ENCODE measurements at places on chromosomes 5 and 9.

- DNase-seq = no peak
Measured at GRCh38 chr9:16754662-16755061, 115.8 kb downstream of the BNC2 start.

- no peak for DNase-seq
Measured at GRCh38 chr9:134420281-134420845, 94.1 kb downstream of the RXRA start.

- DNase-seq = no peak
Measured at GRCh38 chr9:133377721-133378216, 1.6 kb downstream of the STKLD1 start.

GRCh38 chr5:135160036-135160675 lies 126.1 kb upstream of the PITX1 start:
- DNase-seq = no peak

DNA sequence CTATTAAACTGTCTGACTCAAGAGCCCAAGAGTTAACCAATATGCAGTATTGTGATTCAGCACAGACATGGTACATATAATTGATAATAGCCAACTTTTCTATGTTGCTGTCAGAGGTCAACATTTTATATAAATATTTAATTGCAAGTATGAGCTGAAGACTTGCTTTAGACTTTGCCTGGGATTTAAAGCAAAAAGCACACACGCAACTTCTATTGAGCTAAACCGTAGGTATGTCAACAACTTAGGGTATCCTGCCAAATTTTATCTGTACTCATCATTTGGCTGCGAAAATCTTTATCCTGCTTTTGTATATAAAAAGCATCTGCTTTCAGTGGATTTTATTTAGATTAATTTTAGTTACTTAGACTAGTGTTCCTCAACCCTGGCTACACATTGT lies 27.4 kb downstream of the UHRF2 start:
- no peak for DNase-seq

DNA sequence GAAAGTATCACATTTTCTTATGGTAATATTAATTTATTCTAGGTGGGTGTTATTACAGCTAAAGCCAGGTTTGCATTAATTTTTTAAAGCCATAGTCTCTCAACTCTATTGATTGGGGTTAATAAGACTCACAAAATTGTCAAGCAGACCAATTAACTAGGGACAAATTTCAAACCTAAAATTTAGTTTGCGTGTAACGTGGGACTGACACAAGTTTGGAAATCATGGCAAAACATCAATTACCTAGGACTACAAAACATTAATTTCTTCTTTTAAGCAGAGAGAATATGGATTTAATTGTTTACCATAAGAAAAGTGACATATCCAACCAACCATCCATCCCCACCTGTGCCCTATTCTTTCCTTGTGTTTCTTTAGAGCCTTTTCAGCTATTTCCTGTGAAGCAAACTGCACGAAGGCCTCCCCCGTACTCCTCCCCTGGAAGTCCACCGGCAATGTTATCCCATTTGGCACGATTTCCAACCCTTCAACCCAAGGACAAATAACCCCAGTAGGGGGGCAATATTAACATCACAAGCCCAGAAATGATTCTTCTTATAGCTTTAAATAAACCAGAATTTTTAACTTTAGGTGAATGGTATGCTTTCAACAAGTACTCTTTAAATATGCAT lies 4.4 kb downstream of the HNRNPH1 start:
- DNase-seq = no peak

DNA sequence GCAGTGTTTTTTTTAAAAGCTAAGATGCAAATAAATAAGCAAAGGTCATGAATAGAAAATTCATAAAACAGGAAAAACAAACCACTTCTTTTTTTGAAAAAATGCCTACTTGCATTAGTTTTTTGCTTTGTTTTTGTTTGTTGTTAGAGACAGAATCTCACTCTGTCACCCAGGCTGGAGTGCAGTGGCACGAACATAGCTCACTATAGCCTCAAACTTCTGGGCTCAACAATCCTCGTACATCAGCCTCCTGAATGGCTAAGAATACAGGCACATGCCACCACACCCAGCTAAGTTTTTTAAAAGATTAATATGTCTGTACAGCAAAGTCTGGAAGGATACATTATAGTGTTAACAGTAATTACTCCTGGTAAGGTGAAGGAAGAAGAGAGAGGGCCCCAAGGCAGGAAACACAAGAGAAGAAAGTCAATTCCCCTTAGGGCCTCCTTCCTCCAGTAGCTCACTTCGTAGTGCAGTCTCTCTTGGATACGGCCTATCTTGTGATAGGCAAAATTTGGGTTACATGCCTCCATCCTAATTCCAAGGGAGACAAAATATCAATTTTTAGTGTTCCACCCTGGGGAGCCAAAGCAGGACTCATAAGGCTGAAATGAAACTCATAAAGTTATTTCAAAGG lies 15.3 kb downstream of the FAM169A start:
- DNase-seq = no peak

DNA sequence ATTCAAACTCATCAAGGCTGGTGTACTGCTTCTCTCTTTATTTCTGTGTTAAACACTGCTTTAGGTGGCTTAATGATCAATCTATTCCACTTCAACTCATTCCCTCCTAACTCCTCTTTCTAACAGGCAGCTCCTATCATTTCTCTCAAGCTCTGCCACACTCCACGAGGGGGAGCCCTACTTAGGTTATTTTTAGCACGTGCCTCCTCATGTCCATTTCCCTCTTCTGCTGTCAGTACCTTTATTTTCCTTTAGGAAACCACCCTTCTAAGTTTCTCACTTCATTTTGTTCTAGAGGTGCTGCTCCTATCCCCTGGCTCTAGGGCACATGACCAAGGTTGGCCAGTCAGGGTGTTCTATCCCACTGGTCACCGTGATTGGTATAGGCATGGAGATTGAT lies 6.7 kb upstream of the BRINP1 start:
- peak; percentile 43 for DNase-seq

GRCh38 chr9:131330814-131331600 lies 41.5 kb downstream of the PLPP7 start:
- no peak for DNase-seq

DNA sequence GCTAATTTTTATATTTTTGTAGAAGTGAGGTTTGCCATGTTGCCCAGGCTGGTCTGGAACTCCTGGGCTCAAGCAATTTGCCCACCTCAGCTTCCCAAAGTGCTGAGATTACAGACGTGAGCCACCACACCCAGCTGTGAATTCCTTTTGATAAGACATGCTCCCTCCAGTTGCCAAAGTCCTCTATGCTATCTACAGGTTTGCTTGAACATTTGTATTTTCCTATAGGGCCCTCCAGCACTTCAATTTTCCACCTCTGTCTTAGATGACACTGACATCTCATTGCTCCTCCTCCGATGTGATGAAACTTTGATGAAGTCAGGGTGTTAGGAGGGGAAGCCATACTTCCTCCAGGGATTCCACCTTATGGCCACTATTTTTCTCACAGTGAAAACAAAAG lies 25.2 kb upstream of the CTSV start:
- no peak for DNase-seq

DNA sequence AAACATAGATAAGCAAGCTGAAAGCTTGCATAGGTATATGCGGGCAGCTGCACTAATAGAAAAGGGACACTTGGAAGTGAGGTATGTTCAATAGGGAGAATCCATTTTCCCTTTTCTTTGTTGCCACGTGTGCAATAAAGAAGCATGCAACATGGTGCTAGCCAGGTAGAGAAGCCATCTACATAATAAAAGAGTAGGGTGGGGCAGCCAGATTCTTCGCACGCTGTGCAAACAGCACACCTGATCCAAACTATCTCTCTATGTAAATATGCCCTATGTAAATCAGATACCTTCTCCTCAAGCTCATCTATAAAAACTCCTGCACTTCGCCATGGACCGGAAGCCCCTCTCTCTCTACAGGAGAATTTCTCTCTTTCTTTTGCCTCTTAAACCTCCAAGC lies 91.9 kb upstream of the C9orf72 start:
- DNase-seq = no peak

GRCh38 chr5:102590467-102590866 lies 91.7 kb upstream of the SLCO6A1 start:
- no peak for DNase-seq

DNA sequence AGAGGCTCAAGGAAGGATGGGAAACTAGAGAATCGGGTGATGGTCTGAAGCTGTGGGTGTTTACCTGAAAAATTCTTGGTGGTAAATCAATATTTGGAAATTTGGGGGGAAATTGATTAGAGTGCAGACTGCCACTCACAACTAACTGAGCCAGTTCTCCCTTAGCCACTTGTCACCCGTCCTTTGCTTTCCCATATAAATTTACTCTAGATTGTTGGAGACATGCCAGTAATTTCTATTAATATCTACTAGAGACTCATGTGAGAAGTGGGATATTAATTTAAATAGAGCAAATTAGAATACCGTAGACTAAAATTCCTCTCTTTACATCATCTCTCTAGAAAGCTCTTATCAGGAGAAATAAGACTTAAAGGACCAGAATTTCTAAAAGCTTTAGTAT lies 471.3 kb upstream of the DAB2 start:
- DNase-seq = no peak

GRCh38 chr5:181197326-181197951 lies 7.6 kb downstream of the TRIM7 start:
- no peak for DNase-seq

DNA sequence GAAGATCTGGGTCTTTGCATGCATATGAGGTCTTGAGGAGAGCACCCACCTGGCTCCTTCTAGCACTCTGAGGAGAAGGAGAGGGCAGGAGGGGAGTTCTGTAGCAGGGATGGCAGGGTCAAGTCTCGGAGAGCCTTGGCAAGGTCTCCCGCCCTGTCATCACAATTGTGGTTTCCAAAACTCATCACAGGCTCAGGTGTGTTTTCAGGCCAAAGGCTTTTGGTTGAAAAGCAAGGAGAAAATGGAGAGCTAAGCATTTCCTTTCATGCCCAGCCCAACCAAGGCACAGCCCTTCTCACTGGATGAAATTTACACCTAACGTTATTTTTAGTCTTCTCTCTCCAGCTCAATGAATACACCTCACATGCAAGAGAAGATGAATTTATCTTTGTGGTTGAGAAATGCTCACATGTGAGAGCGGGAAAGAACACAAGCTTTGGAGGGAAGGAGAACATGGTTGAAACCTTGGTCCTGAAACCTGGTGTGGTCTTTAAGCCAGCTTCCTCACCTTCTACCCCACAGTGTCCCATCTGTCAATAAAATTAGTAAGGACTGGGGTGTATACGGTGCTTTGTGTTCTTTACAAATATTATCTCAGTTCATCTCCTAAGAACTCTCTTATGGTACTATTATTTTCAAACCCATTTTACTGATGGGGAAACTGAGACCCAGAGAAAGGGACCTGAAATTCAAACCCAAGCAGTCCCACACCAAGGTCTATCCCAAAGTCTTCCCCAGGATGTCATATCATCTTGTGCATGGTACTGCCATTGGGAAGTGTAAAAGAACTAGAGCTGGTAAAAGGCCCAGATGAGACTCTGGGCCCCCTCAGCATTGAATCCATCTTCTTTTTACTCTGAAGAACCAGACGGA lies 47.8 kb upstream of the CPEB4 start:
- no peak for DNase-seq

DNA sequence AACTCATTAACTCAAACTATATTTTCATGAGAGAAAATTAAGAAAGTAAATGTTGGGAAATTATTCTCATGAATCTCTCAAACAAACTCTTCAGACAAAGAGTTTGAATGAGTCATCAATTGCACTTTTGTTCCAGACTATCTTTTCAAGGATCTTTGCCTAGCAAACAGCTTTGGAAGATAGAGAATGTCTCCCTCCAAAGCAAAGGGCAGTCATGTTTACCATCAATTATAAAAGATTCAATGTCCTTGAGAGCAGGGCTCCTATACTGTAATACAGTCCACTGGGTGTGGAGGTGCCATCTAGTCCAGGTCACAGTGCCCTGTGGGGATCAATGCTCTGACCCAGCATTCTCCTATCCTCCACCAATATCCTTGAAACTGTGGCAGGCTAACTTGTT lies 1429.3 kb downstream of the EFNA5 start:
- no peak for DNase-seq

GRCh38 chr9:133932181-133932580 lies 59.9 kb downstream of the VAV2 start:
- no peak for DNase-seq

DNA sequence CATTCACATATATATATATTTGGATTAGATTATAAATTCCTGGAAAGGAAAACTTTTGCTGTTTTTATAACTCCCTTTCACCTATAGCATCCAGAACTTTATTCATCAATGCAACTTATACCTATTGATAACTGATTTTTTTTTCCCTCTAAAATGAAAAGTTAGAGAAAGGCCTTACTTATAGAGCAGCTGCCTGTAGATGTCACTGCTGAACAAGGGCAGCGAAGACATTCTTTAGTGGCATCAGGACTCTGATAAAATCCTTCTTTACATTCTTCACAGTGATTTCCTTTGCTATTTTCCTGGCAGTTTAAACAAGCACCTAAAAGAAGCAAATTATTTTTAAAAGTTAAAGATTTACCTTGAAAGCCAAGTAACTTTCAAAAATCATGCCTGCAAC lies 32.3 kb upstream of the CDK5RAP2 start:
- no peak for DNase-seq

DNA sequence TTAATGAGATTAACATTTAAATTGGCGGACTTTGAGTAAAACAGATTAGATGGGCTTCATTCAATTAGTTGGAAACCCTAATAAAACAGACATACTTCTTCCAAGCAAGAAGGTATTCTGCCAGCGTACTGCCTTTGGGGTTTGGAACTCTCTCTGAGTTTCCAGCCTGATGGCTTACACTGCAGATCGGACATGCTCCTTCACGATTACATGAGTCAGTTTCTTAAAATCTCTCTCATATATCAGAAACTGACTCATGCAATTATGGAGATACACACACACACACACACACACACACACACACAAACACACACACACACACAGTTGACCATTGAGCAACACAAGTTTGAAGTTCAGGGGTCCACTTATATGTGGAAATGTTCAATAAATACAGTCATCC lies 789.4 kb downstream of the CDH12 start:
- DNase-seq = no peak

- no peak for DNase-seq
Measured at GRCh38 chr5:139383993-139384590, 995 bp upstream of the SLC23A1 start.

DNA sequence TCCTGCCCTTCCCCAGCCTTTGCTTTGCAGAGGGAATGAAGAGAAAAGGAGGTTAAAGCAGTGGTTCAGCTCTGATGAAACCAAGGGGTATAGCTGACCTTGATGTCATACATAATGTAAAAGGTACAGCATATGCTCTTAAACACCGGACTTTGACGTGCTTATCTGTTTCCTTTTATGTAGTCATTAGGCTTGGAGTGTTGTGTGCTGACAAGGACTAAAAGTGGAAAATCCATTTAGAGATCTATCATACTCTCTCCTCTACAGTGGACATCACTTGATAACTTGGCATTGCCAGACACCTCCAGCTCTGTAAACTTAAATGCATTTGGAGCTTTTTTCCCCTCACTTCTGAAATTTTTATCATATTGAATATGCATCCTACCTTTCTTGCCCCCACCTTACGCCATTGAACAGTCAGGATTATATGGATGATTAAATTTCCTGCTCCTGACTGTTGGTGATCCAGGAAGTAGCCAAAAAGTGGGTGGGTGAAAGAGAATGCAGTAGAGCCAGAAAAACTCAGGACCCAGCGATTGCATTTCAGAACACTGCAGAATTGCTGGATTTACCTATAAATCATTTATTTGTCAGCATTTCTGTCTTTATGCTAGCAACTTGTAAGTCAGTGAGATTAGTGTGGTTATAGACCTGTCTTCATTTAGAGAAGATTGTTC lies 4.1 kb downstream of the TNFAIP8 start:
- no peak for DNase-seq

- DNase-seq = peak; percentile 27
Measured at GRCh38 chr9:114002271-114002985, 75.7 kb downstream of the AMBP start.

- no peak for DNase-seq
Measured at GRCh38 chr5:134459491-134459890, 47.8 kb upstream of the CDKN2AIPNL start.
